ENCODE measurements at places on chromosomes 7 and 10.

DNA sequence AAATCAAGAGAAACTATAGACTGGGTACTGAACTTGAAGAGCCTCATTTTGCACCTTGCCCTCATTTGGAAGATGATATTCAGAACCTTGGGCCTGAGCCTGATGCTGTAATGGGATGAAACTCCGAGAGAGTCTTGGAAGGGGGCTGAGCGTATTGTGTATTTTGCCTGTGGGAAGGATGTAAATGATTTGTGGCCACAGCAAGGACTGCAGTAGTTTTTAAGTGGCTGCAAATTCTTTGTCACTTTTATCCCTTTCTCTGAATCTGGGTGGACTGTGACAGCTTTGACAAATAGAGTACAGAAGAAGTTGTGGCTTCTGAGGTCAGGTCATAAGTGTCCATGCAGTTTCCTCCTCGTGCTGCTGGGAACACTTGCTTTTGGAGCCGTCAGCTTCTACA, 221.2 kb downstream of the ADRA2A start:
- DNase-seq: no peak

GRCh38 chr7:19775578-19775977, 2.2 kb upstream of the TMEM196 start:
- DNase-seq: no peak

DNA sequence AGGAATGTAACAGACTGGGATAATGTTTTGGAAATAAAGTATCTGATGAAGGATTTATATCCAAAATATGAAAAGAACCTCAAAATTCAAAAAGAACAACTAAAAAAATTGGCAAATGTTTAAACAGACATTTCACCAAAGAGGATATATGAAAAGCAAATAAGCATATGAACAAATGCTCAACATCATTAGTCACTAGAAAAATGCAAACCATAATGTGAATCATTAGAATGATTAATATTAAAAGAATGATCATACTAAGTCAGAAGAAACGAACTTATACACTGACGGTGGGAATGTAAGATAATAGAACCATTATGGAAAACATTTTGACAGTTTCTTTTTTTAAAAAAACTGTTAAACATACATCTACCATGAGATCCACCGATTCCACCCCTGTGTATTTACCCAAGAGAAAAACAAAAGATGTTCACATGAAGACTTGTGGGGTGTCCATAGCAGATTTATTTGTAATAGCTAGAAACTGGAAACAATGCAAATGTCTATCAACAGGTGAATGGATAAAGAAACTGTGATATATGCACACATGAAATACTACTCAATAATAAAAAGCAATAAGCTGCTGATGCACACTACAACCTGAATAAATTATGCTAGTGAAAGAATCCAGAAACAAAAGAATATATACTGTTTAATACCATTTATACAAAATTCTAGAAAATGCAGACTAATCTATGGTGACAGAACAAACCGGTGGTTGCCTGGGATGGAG, 35.7 kb downstream of the PRKG1 start:
- no peak for DNase-seq

DNA sequence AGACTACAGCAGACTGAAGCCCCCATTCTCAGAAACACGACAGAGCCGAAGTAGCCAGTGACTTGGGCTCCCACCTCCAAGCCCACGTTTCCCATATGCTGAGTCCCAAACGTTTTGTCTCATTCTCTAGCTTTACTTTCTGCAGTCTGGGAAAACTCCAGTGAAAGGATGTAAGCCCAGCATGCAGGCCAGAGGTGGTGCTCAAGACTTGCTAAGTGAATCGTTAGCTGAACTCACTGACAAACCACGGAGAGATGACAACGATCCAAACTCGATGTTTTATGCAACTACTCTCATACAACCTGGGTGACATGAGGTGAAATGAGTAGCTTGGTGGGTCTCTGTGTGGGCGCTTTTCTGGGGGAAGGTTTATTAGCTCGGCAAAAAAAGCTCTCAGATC, 731.8 kb downstream of the SUGCT start:
- no peak for DNase-seq

DNA sequence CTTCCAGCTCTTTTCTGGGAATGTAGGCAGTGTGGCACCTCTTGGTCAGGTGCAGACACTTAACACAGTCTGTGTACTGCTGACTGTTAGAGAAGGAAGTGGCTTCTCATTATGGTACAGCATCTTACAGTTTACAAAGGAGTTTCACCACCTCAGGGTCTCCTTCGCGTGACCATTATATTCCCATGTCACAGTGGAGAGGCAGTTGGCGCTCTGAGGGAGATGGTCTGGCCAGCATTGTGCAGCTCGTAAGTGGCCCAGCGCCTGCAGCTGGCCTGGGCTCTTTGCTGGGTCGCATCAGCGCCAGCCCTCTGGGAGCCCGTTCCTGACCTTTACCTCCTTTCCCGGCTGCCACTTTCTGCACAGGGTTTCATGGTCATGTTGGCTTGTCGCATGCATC, 15.4 kb downstream of the TSPAN15 start:
- no peak for DNase-seq

DNA sequence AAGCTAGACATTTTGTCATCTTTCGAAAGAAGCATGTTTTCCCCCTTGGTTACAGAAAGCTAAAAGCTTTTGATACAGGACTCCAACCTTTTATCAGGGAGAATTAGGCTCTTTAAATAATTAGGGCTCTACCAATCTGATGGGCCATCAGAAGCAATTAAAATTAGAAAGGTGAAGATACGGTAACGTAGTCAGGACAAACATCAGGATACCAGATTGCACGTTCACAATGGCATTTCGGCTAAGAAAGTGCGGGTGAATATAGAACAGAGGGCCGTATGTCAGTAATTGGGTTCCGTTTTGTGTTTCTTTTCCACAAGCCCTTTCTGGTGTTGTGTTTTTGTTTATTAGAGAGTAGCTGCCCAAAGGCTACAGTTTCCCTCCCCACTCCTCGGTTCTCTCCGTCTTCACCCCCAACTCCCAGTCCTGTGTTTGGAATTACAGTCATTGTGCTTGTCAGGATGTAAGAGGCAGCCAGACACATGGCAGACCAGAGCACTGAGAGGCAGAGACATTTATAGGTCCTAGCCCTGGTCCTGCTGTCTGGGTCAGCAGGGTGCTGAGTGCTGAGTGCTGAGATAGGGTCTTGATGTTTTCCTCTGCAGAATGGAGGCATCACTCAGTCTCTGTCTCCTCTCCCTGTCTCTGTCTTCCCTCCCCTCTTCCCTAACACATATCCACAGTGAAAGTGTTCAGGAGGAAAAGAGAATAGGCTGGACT, 5.5 kb downstream of the PFKP start:
- DNase-seq: no peak

DNA sequence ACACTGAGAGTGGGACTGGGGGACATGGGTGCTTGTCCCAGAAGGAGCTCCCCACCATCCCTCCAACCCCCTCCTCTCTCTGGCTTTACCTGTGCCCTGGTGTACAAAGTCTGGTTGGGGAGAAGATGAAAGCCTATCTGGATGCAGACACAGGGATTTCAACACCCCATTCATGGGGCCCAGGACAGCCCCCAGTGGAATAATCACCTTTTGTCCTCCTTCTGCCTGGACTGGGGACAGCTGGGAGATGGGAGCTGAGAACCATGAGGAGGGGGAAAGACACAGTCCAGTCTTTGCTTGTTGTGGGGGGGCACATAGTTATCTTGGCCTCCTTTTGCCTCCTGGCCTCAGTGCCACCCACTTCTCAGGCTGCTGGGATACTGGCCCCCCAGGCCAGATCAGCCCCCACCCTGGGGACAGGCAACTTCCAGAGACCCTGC, 1.4 kb downstream of the SSC4D start:
- no peak for DNase-seq

- no peak for DNase-seq
Observed at GRCh38 chr10:33388785-33389184, 54.3 kb upstream of the NRP1 start.

GRCh38 chr7:8117195-8117594, 144.8 kb downstream of the ICA1 start:
- no peak for DNase-seq
